ENCODE measurements at places on chromosomes 4 and X. TPM values are rescaled to one million over a fixed set of nuclear protein-coding genes. Genes with fewer than 3 reads are reported as not detected.

The PTTG2 gene
- total RNA-seq, result not detected

The F11 gene
- not detected for total RNA-seq

GRCh38 chrX:16654093-16654492 is 4.1 kb downstream of the S100G start:
- no peak for DNase-seq

DNA sequence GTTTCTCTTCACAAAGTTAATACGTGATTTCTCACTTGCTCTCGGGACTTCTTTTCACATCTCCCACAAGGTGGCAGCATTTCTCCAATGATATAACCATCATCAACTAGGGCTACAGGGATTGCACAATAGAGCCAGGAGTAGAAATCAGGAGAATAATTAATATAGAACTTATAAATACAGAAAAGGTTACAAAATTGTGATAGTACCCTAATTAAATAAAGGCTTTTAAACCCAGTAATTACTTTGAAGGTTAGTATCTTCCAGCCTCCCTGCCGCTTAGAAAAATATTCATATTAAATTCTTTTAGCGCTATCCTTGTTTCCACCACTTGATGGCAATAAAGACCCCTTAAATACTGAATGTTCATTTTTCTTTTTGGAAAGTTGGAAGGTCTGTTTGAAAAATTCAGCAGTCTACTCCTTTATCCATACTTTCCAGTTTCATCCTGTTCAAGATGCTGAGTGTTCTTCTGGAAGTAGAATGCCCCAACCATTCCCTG is 65.8 kb downstream of the RASGEF1B start:
- peak; percentile 84 for DNase-seq

The BST1 gene
- 6.8 TPM for total RNA-seq

The IQSEC2 gene
- 6.6 TPM for total RNA-seq

GRCh38 chr4:89287945-89288344 is 19.7 kb downstream of the GPRIN3 start:
- DNase-seq, result no peak

DNA sequence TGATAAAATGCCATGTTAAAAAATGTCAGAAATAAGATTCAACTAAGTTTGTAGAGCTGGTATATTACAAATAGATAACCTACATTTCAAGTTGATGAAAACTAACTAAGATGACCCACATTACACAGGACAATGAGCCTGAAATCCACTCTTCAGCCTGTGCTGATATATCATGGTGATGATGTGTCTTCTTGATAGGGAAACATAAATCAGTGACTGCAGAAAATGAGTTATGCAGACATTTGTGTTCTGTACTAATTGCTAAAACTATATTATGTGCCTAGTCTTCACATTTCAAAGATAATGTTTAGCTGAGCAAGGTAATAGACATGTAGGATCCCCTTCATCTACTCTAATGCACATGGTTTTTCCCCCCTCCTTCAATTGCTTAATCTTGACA is 331.6 kb upstream of the F9 start:
- no peak for DNase-seq

GRCh38 chr4:55348466-55348865 is 2.4 kb downstream of the SRD5A3 start:
- no peak for DNase-seq

GRCh38 chr4:57044996-57045395 is 65.2 kb downstream of the IGFBP7 start:
- DNase-seq, result no peak

DNA sequence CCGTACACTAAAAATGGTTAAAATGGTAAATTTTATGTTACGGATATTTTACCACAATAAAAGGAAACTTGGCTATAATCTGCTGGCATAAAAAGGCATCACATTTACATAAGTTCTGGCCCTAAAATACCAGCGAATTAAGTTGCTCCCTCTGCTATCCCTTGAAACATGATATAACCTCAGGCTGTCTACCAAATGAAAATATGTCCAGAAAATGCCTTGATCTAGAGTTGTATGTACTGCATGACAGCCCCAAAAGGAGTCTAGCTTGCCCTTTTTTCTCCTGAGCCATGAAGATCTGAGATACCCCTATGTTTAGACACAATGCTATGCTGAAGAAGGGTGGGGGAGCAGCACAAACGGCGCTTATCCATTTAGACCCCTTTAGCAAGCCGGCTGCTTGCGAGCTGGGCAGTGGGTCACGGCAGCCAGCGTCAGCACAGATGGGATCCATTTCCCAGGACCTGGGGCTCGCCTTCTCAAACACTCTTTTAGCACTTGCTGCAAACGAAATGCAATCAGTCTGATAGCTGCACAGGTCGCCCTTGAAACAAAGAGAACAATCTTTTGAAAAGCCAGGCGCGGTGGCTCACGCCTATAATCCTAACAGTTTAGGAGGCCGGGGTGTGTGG is 77.0 kb downstream of the AFAP1 start:
- DNase-seq, result no peak

The CXorf65 gene
- not detected for total RNA-seq

The WDR17 gene
- total RNA-seq, result 1.8 TPM

GRCh38 chr4:127623797-127624083 is 9.0 kb upstream of the INTU start:
- DNase-seq, result no peak

All from skin of body (tissue), 3 donors.